IMR-90 (cell line): ENCODE measurements at places on chromosomes 5 and 9. TPM values are rescaled to one million over a fixed set of nuclear protein-coding genes. Genes with fewer than 3 reads are reported as not detected.

TICAM2 gene
- 2.9 and 3.4 TPM in 2 replicates for polyA plus RNA-seq

ELAVL2 gene
- polyA plus RNA-seq: 0.04 TPM in 1 of 2 replicates, not detected in the other

NSG2 gene
- polyA plus RNA-seq: not detected in 2 replicates

PRR16 gene
- polyA plus RNA-seq: 45.2 and 52.9 TPM in 2 replicates

DNA sequence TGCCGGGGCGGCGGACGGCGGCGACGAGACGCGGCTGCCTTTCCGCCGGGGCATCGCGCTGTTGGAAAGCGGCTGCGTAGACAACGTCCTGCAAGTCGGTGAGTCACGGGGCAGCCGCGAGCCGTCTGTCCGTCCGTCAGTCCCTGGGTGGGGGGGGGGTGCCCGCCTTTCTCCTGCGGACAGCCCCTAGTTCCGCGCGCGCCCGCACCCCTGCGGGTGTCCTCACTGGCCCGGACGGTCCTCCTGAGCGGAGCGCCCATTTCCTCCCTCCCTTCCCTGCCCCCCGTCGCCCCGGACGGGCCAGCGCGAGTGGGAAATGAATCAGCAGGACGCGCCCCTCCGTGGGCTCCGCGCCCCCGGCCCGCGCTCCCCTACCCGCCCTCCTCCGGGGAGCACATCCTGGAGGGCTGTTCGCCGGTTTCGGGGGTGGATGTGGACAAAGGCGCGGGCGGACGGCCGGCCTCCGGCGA lies 828 bp downstream of the ZSWIM6 start:
- H3K36me3 ChIP-seq: peaks cover 2% of the 10 kb centered on the region; the same call in 1 of the 2 replicates
- H3K27ac ChIP-seq: peak overlapping the region; percentile 89
- DNase-seq: peak; percentile 66

DNA sequence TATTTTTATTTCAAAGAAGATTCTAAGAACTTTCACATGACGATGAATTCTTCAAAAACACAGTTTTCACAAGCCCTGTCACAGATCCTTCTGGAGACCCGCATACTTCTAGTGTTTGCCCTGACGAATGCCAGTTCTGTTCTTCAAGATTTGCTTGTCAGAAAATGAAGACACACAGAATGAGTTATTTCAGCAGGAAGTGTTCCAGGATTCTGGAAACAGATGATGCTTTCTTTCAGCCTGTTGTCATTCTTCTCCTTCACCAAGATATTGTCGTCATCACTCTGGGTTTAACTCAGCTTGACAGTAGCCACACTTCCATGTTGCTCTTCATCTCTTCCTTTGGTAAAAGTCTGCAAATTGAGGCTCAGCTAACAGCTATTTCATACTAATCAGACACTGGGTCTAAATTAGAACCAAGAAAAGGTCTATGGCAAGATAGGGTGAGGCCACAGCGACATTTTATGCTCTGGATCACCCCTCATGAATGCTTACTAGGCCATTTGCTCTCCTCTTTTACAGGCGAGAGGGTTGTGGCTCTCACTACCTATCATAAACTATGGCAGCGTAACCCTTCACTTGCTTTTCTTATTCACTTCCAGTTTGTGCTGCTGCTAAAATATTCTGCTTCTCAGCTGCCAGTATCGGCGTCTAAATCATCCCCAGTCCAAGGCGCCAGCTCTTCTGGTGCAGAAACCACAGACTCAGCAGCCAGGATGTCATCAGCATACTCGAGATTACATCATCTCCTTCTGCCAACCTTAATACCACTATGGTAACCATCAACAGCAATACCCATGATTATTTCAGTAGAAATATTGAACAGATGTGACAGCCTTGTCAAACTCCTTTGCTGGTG lies 159.6 kb upstream of the TBCA start:
- H3K36me3 ChIP-seq: no peaks in the 10 kb centered on the region
- no peak overlapping the region for H3K4me3 ChIP-seq
- H3K4me1 ChIP-seq: no peaks in the 10 kb centered on the region
- H3K27me3 ChIP-seq: peaks cover 24% of the 10 kb centered on the region
- no peak for DNase-seq

- no peaks in the 10 kb centered on the region for H3K4me1 ChIP-seq
- H3K4me3 ChIP-seq: no peak overlapping the region
- DNase-seq: no peak
These were observed 307.3 kb upstream of the SGCD start for GRCh38 chr5:156019571-156020180.

- peaks cover 2% of the 10 kb centered on the region for H3K4me1 ChIP-seq
- H3K27me3 ChIP-seq: no peaks in the 10 kb centered on the region
- H3K27ac ChIP-seq: no peak overlapping the region
- no peak for DNase-seq
These were observed 176.8 kb downstream of the NR2F1-AS1 start for GRCh38 chr5:93404246-93404645.

DNA sequence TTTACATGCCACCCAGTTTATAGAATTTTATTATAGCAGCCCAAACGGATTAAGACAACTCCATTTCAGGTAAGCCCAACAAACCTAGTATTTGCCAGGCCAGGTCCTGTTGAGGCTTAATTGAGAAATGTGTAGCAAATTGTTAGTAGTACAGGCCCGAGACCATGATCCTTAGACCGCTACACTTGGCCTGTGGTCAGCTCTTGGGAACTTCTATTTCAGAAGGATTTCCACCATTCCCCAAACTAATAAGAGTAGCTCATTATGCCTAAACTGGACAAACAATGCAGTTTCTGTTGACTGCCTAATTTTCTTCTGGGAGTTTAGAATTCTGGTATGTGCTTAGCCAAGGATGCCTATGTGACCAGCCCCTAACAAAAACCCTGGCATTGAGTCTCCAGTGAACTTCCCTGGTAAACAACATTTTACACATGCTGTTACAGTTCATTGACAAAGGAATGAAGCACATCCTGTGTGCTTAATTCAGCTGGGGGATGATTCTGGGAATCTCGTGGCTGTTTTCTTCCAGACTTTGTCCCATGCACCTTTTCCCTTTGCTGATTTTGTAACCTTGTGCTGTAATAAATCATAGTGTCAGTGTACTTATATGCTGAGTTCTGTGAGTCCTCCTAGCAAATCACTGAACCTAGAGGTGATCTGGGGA lies 5.6 kb upstream of the GPX3 start:
- H3K4me1 ChIP-seq: no peaks in the 10 kb centered on the region
- no peaks in the 10 kb centered on the region for H3K36me3 ChIP-seq
- H3K27me3 ChIP-seq: peaks cover 4% of the 10 kb centered on the region; the same call in 1 of the 2 replicates

PNPLA7 gene
- polyA plus RNA-seq: 0.70 and 0.89 TPM in 2 replicates

- no peaks in the 10 kb centered on the region for H3K4me1 ChIP-seq
- DNase-seq: no peak
- H3K4me3 ChIP-seq: no peak overlapping the region
These were observed 95.5 kb downstream of the BARX1 start for GRCh38 chr9:93859431-93860215.

SLC6A3 gene
- not detected in 2 replicates for polyA plus RNA-seq
